Fibroblast of the aortic adventitia (primary cell): ENCODE measurements at places on chromosomes 2 and 18.

DNA sequence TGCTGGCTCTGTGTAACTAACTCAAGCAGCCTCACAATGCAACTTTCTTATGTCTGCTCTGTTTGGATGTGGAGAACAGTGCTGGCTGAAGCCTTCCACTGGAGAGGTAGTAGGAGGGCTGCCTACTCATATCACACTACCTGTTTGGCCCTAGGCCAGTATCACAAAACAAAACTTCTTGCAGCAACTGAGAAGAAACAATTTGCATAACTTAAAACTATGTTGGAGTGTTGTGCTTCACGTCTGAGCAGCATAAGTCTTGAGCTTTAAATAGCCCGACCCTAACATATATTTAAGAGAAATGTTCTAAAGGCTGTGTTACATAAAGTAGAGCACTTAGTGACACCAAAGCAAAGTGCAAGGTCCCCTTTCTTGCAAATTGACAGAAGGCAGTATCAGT is 204.9 kb upstream of the ACVR2A start:
- no peak for DNase-seq

GRCh38 chr2:29952973-29953372 is 31.6 kb upstream of the ALK start:
- no peak for DNase-seq

GRCh38 chr2:110149330-110150220 is 34.0 kb upstream of the MALL start:
- DNase-seq, result peak; percentile 96

DNA sequence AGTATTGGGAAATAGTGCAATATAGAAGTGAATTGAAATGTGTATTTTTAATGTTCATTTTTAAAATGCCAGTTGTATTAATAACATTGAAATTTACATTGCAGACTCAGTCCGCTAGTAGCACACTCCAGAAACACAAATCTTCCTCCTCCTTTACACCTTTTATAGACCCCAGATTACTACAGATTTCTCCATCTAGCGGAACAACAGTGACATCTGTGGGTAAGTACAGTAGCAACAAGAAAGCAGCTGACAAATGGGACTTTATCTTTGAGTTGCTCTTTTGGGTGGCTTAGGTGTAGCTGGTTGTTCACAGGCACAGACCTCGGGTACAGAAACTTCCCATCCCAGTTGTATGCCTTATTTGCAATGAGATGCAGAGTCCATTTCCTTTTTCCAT is 118.2 kb upstream of the IL1R2 start:
- DNase-seq, result no peak

DNA sequence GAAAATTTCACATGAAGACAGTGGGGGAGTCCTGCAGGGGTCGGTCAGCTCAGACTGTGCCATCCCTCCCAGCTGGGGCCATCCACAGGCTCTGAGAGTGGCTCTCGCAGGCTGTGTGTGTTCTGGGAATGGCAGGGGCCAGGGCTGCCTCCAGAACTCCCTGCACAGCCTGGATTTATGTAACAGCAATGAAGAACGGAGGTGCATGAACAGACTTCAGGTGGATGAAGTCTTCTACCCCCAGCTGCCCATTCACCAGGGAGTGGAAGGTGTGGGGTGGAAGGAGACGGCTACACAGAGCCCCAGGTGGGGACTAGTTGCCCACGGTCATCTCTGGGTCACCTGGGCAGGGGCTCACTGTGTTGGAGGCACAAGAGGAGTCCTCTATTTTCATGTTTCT is 56.1 kb upstream of the HDAC4 start:
- DNase-seq, result no peak

DNA sequence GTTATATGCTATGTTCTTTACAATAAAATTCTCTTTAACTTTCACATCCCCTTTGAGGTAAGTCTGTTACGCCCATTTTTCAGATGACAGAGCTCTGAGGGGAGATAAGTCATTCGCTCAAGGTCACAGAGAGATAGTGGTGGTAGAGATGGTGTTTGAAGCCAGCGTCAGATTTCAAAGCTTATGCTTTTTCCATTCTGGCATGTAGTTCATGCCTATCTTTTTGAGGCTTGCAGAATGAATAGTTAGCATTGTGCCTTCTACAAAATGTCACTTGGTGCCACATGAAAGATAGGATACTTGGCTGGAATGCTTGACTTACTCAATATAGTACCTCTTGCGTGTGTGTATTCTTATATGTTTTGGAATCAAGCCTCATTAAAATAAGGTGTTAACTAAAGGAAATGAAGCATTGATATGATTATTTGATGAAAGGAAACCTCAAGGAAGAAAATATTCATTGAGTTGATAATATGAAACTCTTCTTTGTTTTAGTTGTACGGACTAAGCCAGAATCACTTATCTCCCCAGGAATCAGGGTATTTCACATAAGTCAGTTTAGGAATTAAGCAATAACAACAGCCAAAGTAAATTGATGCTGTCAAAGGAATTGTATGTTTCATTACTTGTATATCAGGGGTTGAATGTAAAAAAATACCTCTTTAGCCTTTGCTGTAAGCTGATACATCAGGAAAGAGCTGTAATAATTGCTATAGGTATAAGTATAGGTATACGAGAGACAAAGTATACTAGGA is 15.5 kb downstream of the SPATS2L start:
- DNase-seq, result no peak

GRCh38 chr2:42934580-42935186 is 142.3 kb upstream of the HAAO start:
- DNase-seq, result no peak

DNA sequence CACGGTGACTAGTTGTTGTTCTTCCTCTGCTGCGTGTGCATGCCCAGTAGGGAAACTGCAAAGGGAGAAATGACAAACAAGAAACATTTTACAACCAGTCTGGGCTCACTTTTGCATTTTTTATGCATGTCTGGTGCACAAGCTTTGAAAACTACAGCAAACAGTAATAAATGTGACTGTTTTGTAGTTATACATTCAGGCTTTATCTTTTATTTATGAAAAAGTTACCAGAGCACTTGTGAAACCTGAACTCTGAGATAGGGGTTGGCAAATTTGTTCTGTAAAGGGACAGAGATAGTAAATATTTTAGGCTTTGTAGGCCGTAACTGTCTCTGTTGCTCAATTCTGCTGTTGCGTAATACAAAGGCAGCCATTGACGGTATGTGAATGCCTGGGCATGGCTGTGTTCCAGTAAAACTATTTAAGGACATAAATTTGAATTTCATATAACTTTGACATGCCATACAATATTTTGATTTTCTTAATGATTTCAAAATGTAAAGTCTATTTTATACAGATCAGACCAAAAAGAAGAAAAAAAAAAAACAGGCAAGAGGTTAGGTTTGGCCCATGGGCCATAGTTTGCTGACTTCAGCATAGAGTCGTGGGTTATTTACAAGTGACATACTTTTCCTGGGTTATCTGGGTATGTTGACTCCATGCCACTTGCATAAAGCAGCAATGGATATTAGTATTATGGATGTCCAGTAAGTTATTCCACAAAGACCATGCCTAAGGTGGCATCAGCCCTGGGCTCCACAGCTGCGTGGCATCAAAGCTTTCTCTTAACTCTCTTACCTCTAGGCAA is 53.6 kb upstream of the EML6 start:
- DNase-seq, result peak; percentile 81

- no peak for DNase-seq
Observed at GRCh38 chr2:168326572-168326971, 79.2 kb upstream of the STK39 start.

- no peak for DNase-seq
Observed at GRCh38 chr2:98281607-98282006, 64.6 kb upstream of the CNGA3 start.

- no peak for DNase-seq
Observed at GRCh38 chr2:49567021-49567420, 412.7 kb upstream of the FSHR start.

- DNase-seq, result peak; percentile 57
Observed at GRCh38 chr2:137865954-137866540, 98.2 kb upstream of the HNMT start.

DNA sequence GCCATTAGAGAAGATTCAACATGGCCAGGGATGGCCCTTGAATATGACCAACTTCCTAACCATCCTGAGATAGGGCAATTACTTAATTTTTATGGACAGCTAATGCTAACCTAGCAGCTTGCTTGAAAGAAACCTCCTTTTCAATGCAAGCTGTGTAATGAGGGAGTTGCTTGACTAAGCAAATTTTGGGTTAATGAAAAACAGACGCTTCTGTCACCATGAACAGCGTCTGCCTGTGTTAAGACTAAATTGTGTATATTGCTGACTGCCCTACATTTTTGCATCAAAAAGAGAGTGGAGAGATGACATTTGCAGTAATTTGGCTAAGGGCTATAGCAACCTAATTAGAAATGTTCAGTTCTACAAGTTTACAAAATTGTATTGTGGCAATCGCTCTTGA is 319.2 kb upstream of the LRATD1 start:
- no peak for DNase-seq

DNA sequence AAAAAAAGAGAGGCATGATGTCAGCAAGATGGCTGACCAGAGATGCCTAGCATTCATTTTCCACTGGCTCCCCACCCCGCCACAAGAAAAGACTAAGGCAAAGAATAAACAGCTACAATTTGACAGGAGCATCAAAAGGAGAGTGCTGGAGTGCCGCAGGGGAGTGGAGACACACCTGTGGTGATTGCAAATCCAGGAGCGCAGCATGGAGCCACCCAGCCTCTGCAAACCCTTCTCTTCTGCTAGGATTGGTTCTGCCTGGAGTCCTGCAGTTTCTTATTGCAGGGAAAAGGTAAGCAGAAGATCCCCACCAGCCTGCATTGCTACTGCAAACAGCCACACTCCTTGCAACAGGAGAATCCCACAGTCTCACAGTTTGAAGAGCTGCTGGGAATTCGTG is 26.1 kb downstream of the BOLL start:
- no peak for DNase-seq

DNA sequence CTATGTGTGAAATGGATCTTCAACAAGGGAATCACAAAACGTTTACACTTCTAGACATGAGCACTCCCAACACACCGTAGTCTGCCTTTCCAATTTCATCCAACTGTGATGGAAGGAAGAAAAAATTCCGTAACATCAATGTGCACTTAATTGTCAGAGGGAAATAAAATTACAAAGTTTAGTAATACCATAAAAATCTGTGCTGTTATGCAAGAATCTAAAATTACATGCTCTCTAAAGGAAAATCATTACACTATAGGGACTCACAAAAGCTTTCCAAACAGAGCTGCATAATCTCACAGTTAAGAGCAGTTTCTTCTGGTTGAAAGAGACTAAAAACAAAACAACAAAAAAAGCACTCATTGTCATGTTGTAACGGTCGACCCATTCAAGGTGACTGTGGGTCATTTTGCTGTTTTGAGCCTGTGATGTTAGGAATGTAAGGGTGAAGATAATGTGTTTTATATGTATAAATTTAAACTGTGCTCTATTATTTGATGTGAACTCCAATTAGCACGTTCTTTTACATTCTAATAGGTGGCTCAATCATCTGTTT is 698.0 kb downstream of the TDRD15 start:
- DNase-seq, result no peak

GRCh38 chr2:45435316-45435715 is 175.8 kb downstream of the SRBD1 start:
- DNase-seq, result peak; percentile 18

GRCh38 chr2:116809109-116809508 is 1005.4 kb upstream of the DDX18 start:
- DNase-seq, result no peak

GRCh38 chr2:55487686-55488085 is 31.8 kb upstream of the CFAP36 start:
- DNase-seq, result no peak

- no peak for DNase-seq
Observed at GRCh38 chr2:171600126-171600525, 77.9 kb downstream of the CYBRD1 start.

DNA sequence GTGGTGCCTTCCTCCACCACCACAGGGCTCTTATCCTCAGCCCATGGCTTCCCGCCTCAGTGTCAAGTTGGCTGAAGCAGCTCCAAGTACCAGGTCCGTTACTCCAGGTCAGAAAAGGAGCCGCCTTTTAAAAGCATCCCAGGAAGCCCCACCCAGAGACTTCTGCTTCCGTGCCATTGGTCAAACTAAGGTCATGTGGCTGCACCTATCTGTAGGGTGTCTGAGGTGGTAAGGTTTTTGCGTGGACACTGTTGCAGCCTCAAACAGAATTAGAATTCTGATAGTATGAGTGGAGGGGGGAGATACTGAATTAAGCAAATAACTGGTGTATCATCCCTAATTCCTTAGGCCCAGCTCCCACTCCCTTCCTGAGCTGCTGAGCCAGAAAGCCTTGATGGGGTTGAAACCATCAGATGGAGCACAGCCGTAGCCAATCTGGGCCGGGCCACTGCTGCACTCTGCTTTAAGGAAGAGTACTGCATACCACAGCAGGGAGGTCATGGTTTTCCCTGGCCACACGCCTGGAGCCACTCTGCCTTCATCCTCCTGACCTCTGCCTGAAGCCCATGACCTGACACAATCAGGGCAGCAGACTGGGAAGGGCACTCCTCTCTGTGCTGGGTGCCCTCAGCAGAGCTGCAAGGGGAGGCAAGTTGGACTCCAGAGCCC is 8.4 kb downstream of the TMEM247 start:
- DNase-seq, result peak; percentile 82

GRCh38 chr2:234451852-234452625 is 44.8 kb downstream of the ARL4C start:
- peak; percentile 98 for DNase-seq

GRCh38 chr18:34859496-34859895 is 149.4 kb downstream of the DTNA start:
- no peak for DNase-seq

GRCh38 chr2:113018509-113018908 is 13.2 kb downstream of the IL36A start:
- no peak for DNase-seq

DNA sequence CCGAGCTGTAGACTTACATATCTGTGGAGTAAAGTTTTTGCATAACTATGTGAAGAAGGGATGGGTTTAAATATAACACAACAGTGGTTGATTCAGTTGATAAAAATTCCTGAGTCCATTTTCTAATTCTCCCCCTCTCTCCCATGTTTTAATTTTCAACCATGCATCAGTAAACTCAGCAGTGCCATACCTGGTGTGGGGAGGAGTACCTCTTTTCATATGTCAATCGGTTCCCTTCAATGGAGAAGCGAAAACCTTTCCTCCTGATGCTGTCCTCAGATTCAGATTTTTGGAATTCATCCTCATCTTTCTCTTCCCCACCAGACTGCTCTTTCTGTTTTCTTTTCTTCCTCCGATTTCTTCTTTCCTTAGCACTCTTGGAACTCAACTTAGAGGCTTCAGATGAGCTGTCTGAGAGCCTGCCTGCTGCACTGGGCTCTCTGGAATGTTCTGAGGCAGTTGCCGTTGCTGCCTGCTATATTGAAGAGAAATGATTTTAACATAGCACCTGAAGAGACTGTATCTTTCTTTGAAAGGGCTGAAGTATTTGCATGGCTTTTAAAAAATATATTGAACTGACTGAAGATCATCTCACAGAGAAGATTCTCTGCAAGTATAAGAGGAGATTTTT is 82.9 kb downstream of the SCN1A start:
- no peak for DNase-seq
